Stimulated activated CD4-positive, alpha-beta T cell treated with anti-CD3 and anti-CD28 coated beads, Interleukin-2, amount 100 ng/mL, for 48 hours (primary cell): ENCODE measurements at places on chromosomes 1 and 21.

DNA sequence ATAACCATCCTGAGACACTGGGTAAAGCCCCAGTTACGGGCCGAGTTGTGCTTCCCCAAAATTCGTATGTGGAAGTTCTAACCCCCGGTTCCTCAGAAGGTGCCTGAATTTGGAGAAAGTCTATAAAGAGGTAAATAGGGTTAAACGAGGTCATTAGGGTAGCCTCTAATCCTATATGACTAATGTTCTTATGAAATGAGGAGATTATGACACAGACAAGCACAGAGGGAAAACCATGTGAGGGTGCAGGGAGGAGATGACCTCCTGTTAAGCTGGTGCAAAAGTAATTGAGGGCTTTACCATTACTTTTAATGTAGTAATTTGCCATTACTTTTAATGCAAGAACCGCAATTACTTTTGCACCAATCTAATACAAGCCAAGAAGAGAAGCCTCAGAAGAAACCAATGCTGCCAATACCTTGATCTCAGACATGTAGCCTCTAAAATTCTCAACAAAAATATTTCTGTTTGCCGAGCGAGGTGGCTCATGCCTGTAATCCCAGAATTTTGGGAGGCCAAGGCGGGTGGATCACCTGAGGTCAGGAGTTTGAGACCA is 260.8 kb downstream of the GPATCH2 start:
- no peak for DNase-seq

- DNase-seq: no peak
Observed at GRCh38 chr1:147892216-147892615, 10.4 kb upstream of the GJA8 start.

GRCh38 chr1:196114193-196114592 is 494.0 kb downstream of the KCNT2 start:
- DNase-seq: no peak

DNA sequence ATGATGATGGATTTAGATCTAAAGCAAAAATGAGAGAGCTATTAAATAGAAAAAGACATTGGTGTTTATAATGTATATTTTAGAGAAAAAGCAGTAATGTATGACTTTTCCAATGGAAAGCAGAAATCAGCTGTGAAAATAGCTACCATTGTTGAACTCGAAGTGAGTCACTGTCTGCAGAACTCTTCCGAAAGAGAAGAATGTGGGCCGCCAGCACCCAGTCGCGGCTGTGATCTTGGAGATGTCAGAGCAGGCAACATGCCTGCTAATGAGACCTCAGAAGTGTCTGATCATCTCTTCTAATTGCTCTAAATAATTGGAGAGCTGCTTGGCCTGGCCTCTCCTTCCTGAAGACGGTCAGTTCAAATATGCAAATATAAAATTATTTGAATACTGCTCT is 333.6 kb upstream of the RUNX1 start:
- DNase-seq: no peak

GRCh38 chr1:226209307-226210059 is 14.0 kb upstream of the MIXL1 start:
- no peak for DNase-seq
